SW 1271 (cell line): ENCODE measurements at places on chromosomes 1 and 21.

DNA sequence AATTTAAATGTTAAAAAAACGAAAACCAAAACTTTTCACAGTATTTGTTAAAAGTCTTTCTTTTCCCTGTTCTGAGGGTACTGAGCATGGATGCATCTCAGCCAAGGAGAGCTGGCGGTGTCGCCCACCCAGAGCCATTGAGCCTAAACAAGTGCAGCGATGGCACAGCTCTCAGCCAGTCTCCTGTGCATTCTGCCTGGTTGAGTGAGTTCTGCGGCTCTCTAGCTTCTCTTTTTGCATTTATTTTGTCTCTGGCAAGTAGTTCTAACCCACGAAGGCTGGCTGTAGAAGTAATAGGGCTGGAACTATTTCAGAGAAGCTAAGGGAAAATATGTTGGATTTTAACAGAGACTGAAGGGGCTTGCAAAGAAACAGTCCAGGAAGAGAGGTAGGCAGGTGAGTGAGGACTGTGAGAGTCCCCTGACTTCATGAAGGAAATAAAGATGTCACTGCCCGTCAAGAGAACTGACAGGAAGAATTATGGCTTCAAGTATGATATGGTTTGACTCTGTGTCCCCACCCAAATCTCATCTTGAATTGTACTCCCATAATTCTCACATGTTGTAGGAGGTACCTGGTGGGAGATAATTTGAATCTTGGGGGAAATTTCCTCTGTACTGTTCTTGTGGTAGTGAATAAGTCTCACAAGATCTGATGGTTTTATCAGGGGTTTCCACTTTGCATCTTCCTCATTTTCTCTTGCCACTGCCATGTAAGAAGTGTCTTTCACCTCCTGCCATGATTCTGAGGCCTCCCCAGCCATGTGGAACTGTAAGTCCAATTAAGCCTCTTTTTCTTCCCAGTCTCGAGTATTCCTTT is 35.7 kb upstream of the LIN9 start:
- DNase-seq: no peak

DNA sequence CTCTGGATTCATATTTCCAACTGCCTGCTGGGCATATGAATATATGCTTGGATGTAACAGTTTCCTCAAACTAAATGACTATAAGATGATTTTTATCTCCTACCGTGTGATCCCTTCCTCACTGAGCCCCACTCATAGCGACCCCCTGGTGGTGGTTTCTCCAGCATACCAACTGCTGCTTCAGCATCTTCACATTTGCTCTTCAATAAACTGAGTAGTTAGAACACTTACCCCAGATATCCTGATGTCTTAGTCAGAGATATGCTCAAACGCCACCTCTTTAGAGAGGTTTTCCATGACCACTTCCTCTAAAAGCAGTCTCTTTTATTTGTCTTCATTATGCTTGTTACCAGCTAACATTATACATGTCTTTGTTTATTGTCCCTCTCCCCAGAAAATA is 10.2 kb upstream of the HNRNPR start:
- no peak for DNase-seq

GRCh38 chr1:204376919-204377799 is 17.4 kb upstream of the PLEKHA6 start:
- no peak for DNase-seq

DNA sequence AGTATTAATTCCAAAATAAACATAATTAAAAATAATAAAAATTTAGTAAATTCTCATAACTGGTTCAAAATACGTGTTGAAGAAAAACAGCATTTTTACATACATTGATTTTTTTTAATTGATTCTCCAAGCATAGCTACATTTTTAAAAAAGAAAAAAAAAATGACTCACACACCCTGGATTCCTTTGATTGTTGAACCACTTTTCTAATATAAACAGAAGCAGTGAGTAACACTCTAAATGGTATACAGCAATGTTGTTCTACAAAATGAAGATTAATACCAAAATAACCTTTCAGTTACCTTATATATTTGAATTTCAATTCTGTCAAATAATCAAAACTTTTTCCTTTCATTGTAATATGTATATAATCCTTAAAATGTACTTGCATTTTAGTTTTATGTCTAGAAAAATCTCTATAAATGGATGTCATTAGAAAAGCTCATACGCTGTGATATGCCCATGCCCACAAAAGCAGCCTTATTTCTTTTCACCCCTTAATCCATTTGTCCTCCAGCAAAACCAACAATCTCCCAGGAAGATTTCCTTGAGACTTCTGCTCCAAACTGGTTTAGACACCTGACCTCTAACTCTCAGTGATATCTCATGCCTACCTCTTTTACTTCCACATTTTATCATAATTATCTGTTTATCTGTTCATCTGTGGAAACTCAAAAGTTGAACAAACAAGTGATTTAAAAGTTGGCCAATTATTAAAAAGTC is 246.4 kb upstream of the NR5A2 start:
- DNase-seq: no peak

GRCh38 chr1:17944646-17945045 is 163.0 kb upstream of the IGSF21 start:
- DNase-seq: no peak

DNA sequence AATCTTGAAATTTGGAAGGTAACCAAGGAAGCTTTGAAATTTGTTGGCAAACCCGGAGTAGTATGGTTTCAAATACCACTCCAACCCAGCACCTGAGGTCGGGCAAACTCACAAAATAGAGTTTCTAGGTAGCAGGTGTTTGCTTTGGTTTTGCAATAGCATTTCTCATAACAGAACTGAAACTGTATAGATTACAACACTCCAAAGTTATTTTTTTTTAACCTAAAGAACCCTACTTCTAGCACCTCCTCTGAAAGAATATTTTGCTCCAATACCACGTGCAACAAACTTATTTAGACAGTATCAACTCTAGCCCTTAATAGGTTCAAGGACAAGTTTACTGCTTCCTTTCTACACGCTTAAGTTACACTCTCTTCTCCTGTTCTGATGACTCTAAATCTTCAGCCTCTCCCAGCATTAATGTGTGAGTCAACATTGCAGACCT is 178.5 kb upstream of the FMN2 start:
- no peak for DNase-seq

DNA sequence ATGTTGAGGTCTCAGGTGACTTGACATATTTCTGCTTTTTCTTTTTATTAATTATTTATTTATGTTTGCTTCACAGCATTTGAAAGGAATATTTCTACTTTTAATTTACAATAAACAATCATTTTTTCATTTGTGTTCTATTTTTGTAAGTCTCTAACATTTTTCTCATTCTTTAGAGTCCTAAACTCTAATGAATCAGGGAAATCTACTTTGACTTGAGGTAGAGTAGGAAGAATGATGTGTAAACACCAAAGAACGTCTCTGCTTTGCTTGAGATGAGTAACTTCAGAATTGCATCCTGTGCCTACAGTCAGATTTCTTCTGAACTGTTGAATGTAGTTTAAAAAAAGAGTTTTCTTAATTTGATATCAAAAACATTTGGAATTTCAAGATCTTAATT is 65.2 kb downstream of the CNST start:
- DNase-seq: no peak

GRCh38 chr1:206136241-206136640 is 19.1 kb upstream of the AVPR1B start:
- no peak for DNase-seq

- no peak for DNase-seq
These were observed 6.2 kb downstream of the COL18A1 start for GRCh38 chr21:45410865-45411809.

DNA sequence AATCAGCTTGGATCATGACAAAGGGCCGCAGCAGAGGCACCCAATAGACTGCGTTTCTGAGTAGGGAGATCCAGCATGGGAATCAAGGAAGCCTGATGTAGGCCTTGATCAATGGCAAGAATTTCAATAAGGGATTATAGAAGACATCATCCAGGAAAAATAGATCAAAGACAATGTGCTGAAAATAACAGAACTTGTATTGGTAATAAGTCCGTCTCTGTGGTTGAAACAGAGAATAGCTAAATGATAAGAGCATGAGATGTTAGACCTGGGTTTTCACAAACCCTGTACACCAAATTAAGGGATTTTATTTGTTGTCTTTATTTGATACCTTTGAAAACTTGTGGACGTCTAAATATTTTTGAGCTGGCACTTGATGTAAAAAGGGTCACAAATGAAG is 228.0 kb upstream of the SGIP1 start:
- DNase-seq: no peak

- no peak for DNase-seq
These were observed 147.0 kb downstream of the RERE start for GRCh38 chr1:8670371-8670818.

DNA sequence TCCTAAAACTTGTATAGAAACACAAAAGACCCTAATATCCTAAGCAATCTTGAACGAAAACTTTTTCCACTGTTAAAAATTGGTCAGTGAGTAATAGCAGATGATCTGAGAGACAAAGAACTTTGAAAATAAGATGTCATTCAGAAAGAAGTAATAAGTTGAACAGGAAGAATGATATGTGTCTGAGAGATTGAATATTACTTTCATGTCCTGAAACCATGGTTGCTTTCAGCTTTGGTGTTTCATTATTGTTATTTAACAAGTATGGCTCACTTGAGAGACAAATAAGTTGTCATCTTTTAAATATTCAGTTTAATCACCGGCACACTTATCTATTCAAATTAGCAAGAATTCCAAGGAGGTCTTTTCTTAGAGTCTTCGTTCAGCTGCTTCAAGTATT is 11.4 kb downstream of the PRKACB start:
- DNase-seq: no peak

GRCh38 chr1:244965185-244966030 is 101.1 kb upstream of the HNRNPU start:
- no peak for DNase-seq

DNA sequence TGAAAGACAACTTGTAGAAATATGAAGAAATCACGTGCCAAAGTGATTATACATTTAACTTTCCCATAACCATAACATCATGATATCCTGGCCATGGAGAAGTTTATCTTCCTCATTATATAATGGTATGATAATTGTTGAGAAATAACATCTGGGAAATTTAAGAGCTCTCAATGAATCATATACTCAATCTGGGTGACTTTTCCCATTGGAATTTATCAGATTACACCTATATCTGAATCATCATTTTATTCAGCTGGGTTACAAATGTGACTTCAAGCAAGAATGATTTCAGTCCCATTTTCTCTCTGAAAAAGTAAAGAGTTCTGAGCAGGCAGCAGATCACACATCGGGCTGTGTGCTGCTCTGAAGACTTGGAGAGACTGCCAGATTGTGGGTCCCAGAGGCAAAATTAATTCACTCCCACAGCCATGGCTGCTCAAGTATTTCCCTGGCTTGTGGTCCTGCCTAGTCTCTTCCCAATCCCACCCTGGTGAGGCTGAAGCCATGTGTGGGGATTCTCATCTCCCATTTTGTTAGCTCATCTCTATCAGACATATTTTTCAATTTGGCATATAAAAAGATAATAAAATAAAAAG is 278.0 kb downstream of the MRPL39 start:
- peak; percentile 9 for DNase-seq
